Endodermal cell (in vitro differentiated cells): ENCODE measurements at places on chromosomes 2 and 18. TPM values are rescaled to one million over a fixed set of nuclear protein-coding genes. Genes with fewer than 3 reads are reported as not detected.
A peak's percentile ranks its signal among the peaks of the same experiment; 100 is the strongest.

GRCh38 chr2:168116448-168116847 is 130.9 kb downstream of the STK39 start:
- peak; percentile 77 for DNase-seq

The IRS1 gene
- total RNA-seq, result 7.5 to 18.5 TPM (median 16.2 TPM) in 3 replicates

The FEV gene
- not detected in 2 replicates for total RNA-seq

The TXNDC2 gene
- not detected in 3 replicates for total RNA-seq

- DNase-seq, result no peak
Measured at GRCh38 chr2:46554397-46554796, 75.0 kb downstream of the TMEM247 start.

DNA sequence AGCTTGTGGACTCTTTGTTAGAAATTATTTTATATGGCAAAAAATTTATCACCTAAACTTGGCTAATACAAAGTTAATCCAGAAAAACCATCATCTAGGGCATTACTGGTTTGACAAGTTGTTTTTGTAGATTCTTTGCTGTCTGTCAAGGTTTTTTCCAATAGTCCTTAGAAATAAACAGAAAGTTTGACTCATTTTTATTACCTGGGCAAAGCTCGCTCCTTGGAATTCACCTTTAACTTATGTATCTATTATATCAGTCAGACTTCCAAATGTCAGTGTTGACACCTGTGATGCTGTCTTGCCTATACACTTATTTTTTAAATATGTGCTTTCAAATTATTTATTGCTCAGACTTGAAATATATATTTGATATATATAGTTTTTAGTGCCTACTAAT is 21.7 kb downstream of the LAMA3 start:
- no peak for DNase-seq

- peak; percentile 80 for DNase-seq
Measured at GRCh38 chr2:44169155-44169898, 652 bp downstream of the PPM1B start.

DNA sequence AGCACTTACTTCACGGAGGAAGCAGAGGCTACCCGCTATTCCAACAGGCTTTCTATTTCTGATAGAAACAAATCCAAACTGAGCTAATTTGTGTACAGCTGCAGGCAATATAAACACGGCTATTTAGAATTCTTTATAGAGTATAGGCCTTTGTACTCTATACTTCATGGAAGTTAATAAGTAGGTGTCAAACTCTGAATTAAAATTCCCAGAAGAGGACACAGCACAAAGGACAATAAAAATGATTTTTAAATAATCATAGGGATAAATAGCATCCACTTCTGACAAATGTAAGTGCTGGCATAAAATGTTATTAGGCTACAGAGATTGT is 261.5 kb downstream of the AFF3 start:
- no peak for DNase-seq

The C2orf78 gene
- not detected in 2 replicates for total RNA-seq

The KCNIP3 gene
- total RNA-seq, result 0.82 to 1.3 TPM (median 0.84 TPM) in 3 replicates

DNA sequence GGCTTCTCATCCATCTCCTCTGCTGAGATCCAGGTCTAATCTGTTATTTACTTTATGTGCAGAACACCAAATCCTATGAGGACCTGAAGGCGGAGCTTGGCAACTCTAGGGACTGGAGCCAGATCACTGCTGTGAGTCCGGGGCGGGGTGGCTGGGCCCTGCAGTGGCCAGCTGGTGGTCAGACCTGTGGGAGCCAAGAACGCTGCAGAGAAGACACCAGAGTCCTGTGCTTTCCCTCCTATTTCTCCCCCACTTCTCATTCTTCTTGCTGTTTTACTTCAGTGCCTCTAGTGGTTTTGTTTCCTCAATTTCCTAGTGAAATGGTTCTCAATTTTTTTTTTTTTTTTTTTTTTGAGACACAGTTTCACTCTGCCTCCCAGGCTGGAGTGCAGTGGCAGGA is 19.7 kb downstream of the VIL1 start:
- no peak for DNase-seq

DNA sequence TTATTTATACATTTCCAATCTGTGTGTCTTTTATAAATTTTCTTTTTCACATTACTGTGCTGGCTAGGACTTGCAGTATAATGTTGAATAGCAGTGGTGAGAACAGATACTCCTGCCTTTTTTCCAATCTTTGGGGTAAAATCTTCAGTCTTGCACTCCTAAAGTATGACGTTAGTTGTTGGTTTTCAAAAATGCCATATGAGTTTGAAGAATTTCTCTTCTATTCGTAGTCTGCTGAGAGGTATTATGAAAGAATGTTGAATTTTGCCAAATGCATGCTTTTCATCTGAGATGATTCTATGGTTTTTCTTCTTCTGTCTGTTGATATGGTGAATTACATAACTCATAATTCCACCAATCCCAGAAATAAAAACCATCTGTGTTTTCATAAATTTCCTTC is 335.3 kb upstream of the CHST9 start:
- DNase-seq, result no peak

- DNase-seq, result no peak
Measured at GRCh38 chr2:158923641-158924040, 44.8 kb upstream of the TANC1 start.

- no peak for DNase-seq
Measured at GRCh38 chr18:10143596-10143995, 229.8 kb downstream of the VAPA start.

- DNase-seq, result no peak
Measured at GRCh38 chr18:34911081-34911480, 130.1 kb upstream of the MAPRE2 start.

DNA sequence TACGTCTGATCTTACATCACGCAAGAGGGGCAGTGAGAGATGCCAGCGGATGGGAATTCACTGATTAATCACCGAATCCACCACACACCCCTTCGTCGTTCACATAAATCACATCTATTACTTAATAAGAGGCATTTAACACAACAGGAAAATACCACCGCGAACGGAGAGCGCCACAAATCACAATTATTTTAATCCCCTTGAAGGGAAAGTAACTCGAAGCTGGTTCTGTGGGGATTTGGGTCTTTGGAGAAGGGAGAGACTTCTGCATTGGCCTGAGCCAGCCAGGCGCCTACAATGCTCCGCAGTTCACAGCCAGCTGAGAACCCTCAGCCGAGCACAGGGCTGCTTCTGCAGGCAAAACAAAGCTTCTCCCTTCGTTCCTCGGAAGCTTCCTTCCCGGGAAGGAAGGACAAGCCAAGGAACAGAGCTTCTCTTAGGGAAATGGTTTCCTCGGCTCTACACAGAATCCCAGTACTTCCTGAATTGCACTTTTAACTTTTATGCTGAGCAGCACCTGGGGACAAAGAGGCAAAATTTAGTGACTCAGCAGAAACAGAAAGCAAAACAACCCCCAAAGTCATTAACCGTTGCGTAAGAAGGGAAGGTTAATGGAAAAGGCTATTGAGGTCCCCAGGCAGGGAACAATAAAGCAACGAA is at the start of gene LRP1B:
LRP1B (minus strand) TSS at position 7 of the 660 bp plus-strand sequence. CDS start 287 bp downstream, outside the sequence.
- peak; percentile 82 for DNase-seq

GRCh38 chr2:238069021-238069709 is 8.4 kb downstream of the SCLY start:
- DNase-seq, result no peak

The SERPINB3 gene
- not detected in 3 replicates for total RNA-seq

DNA sequence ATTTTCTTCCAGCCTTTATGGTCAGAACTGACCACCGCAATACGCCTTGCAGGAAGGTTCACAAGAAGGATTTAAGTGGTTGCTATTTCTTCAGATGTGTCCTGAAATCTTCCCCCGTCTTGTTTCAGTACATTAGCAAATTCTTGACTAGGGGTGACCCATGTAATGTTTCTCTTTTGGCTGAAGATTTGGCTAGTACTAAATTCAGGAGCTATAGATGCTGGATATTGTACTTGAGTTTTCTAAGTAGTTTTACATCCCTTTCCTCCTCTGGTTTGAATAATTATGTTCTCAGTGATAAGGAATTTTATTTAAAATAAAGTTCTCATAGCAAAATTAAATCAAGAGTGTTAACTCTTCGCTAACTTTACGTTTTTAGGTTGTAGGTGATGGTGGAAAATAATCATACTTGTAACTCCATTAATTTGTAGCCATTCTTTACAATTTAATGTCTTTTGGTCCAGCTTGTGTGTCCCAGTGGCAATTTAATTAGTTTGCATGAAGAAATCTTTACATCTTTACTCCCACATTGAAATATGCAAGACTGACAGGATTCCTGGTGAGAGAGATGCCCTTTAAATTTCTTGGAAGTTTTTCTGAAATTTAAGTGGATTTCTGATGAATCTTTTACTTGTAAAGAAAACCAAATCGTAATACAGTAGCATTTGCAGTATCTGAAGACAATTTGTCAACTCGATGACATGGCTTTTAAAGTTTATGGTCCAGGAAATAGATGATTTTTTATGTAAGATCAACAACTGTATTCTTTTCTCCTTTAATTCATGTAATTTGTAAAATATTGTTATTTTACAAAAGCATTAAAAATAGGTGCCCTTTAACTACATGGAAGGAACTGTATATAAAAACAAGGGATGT is 2.8 kb downstream of the PHLPP1 start:
- no peak for DNase-seq

- DNase-seq, result no peak
Measured at GRCh38 chr2:1051075-1051474, 100.4 kb downstream of the SNTG2 start.
